ENCODE measurements at places on chromosomes 3 and 15.
A peak's percentile ranks its signal among the peaks of the same experiment; 100 is the strongest.

DNA sequence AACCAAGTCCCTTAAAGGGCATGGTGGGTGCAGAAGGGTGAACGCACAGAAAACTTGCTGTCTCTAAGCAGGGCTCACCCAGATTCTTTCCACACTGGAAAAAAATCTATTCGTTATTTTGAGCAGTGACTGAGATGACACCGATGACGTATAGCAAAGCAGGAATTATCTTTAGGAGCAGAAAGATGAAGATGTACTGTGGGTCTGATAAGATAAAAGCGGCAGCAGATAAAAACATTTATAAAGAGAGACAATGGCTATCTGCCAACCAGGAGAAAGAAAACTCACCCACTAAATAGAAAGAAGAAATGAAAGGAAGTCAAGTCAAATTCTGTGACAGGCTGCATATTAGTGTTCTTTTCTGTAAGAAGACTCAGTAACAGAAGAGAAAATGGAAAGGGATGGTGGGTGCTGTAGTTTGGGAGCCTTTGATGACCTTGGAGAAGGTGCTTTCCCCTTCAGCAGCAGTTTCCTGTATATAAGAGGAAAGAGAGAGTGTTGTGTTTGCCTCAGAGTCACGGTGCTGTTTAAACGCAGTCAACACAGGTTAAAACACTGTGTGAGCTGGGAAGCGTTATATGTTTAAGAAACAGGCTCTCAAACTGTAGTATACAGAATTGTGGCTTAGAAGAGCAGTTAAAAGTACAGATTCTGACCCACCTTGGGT, 111.6 kb downstream of the AQP9 start:
- DNase-seq: no peak

DNA sequence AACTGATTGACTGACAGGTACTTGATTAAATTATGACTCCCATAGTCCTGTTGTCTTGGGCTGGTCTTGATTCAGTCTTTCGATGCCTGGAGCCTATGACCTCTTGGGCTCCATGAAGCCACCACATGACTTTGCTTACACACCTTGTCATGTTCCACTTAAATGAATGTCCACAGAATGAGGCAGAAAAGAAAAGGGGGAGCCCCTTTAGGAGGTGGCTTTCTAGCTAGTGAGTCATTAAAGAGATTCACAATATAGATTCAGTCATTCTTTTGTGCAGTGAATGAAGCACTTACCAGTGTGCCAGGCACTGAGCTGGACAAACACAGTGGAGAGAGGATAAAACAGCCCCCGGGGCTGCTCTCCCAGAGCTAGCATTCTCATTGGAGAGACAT, 17.1 kb downstream of the VIPR1 start:
- no peak for DNase-seq

GRCh38 chr15:65338366-65338765, 33.9 kb downstream of the RNU5B-1 start:
- peak; percentile 12 for DNase-seq

- no peak for DNase-seq
Observed at GRCh38 chr15:95215017-95215416, 983.7 kb downstream of the MCTP2 start.

GRCh38 chr3:106332884-106333283, 464.1 kb upstream of the CBLB start:
- DNase-seq: no peak

GRCh38 chr3:10926256-10926810, 66.2 kb upstream of the SLC6A1 start:
- no peak for DNase-seq

GRCh38 chr3:8644748-8645390, at the start of gene SSUH2:
Gene SSUH2 (minus strand): TSS chr3:8644798. CDS start chr3:8644758, 40 bp downstream.
- no peak for DNase-seq

- DNase-seq: peak; percentile 22
Observed at GRCh38 chr3:106130384-106131198, 261.8 kb upstream of the CBLB start.

DNA sequence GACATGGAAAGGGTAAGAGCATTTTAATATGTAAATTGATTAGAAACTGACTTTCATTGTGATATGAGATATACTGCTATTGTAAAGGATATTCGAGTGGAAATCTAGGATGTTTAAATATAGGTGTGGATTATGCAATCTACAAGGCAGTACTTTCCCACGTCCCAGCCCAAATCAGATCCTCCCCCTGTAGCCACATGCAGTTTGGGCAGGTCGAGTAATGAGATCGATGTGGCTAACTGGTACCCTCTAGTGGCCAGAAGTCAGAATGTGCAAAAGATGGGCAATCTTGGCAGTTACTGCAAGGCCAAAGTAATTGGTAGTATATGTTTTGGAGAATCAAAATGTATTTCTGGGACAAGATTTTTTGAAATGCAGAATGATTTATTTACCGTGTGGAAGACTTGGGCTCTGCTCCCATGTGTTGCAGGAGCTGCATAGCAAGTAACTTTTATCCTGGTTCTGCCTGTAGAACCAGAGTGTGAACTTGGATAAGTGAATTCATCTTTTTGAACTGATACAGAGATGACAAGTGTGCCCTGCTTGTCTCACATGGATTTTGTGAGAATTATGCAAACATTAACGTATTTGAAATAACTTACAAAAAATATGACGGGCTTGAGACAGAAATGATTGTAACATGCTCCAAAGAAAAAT, 94.5 kb upstream of the ADAMTSL3 start:
- DNase-seq: peak; percentile 83

DNA sequence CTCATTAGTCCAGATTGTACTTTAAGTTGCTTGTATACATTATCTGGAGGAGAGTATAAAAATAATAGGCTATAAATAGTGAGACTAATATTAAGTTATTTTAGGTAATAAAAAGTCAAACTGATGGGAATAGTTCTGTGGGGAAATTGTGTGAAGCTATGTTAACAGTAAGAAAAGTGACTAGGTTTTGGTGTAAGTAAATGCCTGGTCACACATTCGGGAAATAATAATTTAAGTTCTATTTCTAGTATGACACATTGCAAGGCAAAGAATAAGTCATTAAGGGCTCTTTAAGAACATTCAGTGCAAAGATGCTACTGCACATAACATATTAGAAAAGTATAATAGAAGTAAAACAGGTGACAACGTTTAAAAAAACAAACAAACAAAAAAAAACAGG, 18.8 kb upstream of the NRROS start:
- DNase-seq: no peak

GRCh38 chr3:66592016-66592761, 91.4 kb upstream of the LRIG1 start:
- no peak for DNase-seq

DNA sequence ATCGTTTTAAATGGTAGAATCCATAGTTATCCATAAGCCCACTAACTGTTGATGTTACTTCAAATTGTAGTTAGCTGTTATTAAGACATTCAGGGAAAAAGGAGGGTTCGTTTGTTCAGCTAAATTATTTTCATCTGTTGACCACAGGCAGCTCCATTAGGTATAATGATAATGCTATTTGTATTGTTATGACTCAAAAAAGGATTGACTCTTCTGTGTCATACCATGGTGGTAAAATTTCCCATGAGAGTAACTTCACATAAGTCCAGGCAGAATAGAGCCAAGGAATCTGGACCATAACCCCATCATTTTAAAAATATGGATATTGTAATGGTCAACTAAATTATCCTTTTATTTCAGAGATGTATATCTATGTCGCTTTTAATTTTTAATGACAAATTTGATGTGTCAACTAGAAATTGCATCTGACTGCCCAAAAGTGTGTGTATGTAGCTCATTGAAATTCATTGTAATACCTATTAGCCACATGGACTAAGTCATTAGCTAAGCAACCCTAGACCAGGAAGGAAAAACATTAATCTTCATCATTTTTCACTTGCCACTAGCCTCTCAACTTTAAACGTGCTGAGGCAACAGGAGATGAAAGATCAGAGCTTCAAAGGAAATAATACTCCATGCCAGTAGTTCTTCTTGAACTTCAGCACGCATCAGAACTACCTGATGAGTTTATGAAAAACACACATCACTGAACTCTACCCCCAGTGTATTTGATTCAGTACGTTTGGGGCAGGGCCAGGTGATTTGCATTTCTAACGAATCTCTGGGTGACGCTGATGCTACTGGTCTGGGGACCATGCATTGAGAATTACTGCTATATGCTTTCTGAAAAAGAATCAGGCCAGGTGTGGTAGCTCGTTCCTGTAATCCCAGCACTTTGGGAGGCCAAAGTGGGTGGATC, 537.7 kb downstream of the UNC13C start:
- no peak for DNase-seq

DNA sequence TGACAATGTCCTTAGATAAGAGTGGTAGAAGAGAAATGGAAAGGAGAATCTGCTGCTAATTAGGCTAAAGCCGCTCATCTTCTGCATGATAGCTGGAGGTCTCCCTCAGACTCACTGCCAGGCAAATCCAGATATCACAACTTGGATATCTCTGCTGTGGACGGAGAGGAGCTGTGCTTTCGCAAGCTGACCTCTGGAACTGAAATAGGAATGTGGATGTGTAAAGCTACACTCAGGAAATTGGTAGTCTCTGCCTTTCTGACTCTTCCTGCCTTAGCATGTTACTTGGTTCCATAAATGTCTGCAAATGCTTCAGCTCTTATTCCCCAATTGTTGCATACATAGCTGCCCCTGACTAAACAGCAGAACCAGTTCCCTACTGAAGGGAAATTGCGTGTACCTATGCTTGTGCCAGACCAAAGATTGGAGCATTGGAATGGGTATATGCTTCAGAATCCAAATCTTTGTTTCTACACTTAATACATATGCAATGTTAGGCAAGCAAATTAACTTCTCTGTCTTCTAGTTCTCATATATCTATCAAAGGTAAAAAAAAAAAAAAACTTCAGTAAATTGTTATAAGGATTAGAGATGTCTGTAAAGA, 74.7 kb upstream of the ROBO2 start:
- no peak for DNase-seq

DNA sequence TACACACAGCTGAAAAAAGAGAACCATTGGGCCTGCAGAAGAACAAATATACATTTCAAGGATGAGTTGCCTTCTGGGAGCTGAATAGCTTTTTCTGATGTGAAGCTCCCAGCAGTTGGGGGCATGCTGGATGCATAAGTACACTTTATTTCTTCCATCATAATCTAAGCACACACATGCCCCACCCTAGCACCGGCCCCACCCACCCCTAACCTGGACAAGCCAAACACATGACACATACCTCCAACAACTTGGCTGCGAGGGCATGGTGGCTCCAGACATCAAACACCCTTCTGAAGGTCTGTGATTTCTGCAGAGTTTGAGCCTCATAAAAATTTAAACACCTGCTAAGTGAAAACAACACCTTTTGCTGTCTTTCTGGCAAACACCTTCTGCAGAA, 307.2 kb upstream of the TRIM42 start:
- DNase-seq: no peak

DNA sequence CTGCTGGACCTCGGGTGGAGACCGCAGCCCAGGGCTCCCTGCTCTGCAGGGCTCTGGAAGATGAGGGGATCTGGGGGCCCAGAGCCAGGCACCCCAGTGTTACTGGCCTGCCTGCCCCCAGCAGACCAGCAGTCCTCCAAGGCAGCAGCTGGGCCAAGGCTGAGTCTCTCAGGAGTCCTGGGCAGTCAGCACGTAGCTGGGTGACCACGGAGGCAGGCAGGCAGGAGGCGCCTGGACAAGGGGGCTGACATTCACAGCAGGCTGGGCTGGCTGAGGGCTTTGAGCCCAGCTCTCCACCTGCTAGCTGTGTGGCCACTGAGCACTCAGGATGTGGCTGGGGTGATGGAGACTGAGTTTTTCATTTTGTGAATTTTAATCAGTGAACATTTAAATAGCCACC, 67.9 kb downstream of the IQSEC1 start:
- DNase-seq: no peak

DNA sequence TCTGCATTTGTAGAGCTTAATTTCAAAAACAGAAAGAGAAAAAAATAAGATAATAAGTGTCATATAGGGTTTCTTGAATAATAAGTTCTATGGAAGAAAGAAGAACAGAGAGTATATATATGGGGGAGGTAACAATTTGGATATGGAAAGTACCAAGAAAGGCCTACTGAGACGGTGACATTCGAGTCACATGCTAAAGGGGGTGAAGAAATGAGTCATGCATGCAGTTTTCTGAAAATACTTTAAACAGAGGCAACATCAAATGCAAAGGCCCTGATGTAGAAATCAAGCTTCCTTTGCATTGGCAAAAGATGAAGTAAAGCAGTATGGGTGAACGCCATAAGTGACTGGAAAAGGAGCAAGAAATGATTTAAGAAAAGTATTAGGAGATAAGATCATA, 371.6 kb upstream of the ZNF385D start:
- no peak for DNase-seq

GRCh38 chr15:64461721-64462162, 1.4 kb downstream of the ZNF609 start:
- DNase-seq: peak; percentile 52

GRCh38 chr3:23659274-23659673, 146.5 kb upstream of the UBE2E1 start:
- DNase-seq: no peak

DNA sequence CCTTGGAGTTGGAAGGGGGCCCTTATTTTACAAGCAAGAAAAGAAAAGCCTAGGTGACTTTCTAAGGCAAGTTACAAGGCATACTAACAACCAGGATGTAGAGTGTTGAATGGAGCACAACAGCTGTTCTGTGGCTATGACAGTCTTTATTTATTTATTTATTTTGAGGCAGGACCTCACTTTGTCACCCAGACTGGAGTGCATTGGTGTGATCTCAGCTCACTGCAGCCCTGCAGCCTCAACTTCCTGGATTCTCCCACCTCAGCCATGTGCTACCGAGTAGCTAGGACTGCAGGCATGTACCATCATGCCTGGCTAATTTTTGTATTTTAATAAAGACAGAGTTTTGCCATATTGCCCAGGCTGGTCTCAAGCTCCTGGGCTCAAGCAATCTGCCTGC, 973.4 kb downstream of the ROBO1 start:
- no peak for DNase-seq

- peak; percentile 54 for DNase-seq
Observed at GRCh38 chr3:163722405-163722804, 1355.9 kb downstream of the SI start.

DNA sequence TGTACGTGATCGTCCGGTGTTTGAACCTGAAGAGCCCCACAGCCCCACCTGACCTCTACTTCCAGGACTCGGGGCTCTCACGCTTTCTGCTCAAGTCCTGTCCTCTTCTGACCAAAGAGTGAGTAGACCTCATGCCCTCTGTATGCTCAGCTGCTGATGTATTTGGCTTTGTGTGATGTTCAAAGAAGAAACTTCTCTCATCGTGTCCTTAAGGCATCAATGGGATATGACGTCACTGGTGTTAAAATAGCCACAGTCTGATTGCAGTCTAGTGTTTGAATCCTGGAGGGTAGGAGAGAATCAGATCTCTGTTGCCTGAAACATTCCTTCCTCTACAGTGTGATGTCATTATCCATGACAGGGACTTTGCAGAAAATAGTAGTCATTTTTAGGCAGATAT, 28.1 kb downstream of the ABHD2 start:
- DNase-seq: no peak

- no peak for DNase-seq
Observed at GRCh38 chr15:56808160-56808559, 74.9 kb upstream of the ZNF280D start.

- no peak for DNase-seq
Observed at GRCh38 chr3:143978263-143978631, 6.6 kb downstream of the DIPK2A start.

GRCh38 chr3:72123908-72124441, 339.0 kb upstream of the PROK2 start:
- DNase-seq: peak; percentile 27

- no peak for DNase-seq
Observed at GRCh38 chr3:71225951-71226564, 357.5 kb downstream of the FOXP1 start.
